ENCODE measurements at places on chromosomes 2 and 18.

DNA sequence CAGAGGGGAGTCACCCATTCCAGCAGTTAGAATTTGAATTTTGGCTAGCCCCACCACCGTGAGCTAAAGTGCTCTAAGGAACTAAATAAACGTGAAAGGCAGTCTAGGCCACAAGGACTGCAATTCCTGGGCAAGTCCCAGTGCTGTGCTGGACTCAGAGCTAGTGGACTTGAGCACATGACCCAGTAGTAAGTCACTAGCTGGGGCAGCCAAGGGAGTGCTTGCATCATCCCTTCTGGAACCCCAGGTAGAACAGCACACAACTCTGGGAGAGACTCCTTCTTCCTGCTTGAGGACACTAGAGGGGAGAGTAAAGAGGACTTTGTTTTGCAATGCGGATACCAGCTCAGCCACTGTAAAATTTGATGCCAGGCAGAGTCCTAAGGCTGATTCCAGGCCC, 672.2 kb downstream of the CPS1 start:
- no peak for DNase-seq

- no peak for DNase-seq
Measured at GRCh38 chr18:9855681-9856080, 30.1 kb upstream of the TXNDC2 start.

DNA sequence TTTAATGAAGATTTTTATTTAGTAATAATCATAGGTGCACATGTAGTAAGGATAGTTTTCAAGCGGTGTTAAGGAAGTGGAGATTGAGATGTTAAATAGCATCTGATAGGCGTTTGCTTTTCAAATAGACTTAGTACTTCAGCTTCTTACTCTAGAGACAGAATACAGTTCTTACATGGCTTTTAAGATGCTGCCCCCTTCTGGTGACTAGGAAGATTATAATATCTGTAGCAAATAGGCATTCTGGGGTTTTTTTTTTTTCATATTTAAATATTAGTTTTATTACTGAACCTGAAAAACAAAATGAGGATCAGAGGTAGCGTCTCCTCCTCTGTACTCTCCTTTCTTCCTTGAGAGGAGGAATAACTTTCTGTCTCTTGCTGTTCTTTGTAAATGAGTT, 100.2 kb downstream of the AGAP1 start:
- DNase-seq: peak; percentile 42

DNA sequence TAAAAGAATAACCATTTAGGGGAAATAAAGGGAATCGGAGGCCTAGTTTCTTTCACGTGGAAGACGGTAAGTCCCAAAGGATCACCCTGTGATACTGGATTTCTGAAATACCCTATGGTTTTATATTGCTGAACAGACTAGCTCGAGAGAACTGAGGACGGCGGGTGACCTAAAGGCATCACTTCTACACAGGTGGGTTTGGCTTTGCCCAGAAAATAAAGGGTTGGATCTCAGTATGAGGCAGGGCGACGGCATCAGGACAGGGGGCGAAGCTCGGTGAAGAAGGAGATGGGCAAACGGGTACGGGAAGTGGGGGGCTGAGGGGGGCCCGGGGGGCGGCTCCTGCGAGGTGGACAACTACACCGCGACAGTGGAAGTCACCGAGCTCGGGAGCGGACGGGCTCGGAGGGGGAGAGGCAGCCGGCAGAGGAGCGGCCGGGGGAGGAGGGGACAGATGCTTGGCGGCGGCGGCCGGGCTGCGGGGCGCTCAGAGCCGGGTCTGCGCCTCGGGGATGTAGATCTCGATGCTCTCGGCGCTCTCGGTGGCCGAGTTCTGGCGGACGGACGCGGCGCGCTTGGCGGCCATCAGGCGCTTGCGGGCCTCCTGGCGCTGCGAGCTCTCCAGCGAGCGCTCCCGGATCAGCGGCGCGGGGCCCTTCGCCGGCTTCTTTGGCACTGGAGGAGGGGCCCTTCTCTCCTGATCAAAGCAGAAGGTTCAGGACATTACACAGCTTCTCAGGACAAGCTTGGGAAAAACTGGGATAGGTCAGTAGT, 48.9 kb downstream of the TGIF1 start:
- peak; percentile 44 for DNase-seq

- DNase-seq: peak; percentile 37
Measured at GRCh38 chr2:187774551-187775071, 220.4 kb upstream of the TFPI start.

GRCh38 chr2:240138254-240138984, 2.0 kb downstream of the OTOS start:
- DNase-seq: no peak

- no peak for DNase-seq
Measured at GRCh38 chr18:32276906-32277305, 87.1 kb downstream of the MEP1B start.

DNA sequence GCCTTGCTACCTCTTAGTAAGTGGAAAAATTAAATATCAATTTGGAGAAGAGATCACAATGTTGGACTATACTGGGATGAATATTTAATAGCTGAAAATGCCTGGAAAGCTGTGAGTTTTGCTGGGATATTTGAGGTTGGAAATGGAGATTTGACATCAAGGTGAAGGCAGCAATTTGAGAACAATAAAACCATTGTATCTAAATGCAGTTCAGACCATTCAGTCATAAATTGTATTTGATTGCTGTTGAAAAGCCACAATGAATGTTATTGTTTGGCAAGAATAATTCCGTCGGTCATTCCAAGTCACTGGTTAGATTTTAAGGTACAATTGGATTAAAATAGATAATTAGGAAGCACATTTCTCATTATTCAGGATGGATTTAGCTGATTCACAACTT, 325.6 kb downstream of the HRH4 start:
- no peak for DNase-seq

DNA sequence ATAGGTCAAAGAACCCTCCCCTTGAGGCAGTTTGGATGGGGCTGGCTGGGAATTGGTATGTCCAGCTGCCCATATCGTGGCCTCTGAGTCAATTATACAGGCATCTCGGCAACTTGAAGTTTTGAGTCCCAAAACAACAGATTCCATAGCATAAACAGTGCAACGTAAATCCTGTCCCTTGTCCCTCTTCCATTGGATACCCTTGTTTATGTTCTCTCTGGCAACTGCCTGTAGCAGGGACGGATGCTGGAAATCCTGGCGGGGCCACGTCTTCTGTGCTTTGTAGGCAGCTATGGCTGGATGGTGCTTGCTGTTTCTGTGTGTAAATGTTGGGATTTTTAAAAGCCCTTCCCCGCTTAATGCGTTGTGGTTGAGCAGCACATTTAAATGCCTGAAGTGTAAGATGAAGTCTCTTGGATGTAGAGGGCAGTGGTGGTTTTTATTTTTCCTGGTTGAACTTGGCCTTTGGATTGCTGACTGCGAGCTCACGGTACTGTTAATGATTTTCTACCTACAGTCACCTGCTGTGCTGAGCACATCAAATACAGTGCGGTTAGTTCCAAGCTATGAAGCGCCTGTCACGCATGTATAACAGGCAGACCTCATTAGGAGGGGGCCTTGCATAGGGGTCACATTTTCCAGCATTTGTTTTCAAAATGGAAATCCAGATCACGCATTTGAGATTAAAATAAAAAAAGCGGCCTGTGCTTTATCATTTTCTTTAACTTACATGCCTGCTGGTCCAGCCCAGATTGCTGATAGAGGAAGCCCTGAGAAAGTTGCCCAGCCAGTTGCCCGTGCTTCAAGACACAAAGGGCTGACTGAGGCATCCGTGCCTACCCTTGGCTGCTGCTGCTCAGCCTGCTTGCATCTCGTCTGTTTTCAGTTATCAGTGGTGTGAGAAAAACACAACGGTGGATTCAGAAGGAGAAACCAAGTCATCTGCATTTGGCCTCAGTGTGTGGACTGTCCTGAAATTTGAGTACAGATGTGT, 84.7 kb downstream of the NEDD4L start:
- DNase-seq: no peak
